ENCODE measurements at places on chromosomes 1 and 21. TPM values are rescaled to one million over a fixed set of nuclear protein-coding genes. Genes with fewer than 3 reads are reported as not detected.

DNA sequence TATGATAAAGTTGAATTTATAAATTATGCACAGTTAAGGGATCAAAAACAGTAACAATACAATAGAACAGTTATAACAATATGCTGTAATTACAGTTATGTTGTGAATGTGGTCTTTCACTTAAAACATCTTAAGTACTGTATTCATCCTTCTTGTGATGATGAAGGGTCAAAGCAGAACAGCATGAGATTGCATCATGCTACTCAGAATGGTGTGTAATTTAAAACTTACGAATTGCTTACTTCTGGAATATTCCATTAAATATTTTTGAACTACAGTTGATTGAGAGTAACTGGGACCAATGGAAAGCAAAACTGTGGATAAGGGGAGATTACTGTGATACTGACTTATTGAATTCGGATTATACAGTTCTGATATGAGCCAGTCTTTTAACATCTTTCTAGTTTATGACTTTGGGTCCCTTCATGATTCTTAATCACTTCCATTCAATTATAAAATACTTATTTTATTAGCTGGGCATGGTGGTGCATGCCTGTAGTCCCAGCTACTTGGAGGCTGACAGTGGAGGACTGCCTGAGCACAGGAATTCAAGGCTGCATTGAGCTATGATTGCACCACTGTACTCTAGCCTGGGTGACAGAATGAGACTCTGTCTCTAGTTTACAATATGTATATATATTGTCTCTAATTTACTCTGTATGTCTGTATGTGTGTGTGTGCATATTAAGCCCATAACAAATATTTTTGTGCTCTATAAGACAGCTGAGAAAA lies 43.2 kb downstream of the ATP1B1 start:
- DNase-seq, result no peak

Gene OXCT2
- total RNA-seq, result 0.16 TPM

DNA sequence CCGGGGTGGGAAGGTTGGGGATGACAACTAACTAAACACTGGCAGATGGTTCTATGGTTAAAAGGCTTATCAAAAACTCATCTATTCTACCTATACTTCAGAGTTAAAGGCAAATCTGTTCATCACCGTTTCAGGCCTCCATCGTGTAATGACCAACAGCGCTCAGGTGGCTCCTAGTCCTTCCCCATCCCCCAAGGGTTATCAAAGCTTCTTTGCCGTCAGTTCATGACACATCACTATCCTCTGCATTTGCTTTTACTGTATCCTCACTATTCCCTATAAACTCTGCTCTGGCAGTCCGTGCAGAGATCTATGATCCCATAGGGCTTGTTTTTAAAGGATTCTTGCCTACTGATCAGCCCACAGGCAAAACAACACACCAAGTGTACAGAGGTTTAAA lies 8.2 kb downstream of the HMGN1 start:
- DNase-seq, result no peak

DNA sequence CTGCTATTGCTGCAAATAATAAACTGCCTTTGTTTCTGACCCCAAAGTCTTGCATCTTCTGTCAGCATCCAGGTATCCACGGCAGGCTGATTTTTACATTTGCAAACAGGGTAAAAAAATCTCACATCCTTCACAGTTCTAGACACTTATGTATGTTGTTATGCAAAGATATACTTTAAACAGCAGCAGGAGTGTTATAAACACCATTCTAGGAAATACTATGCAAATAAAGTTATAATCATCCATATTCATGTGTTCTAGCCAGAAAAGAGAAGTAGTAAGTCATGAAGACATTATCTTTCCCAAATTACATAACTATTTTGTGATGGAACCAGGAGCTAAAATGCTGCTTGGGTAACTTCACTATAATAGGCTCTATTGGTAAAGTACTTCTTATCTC lies 534.2 kb downstream of the LTN1 start:
- no peak for DNase-seq

GRCh38 chr1:210364479-210364878 lies 35.8 kb downstream of the HHAT start:
- DNase-seq, result no peak
